ENCODE measurements at places on chromosomes 4 and X. TPM values are rescaled to one million over a fixed set of nuclear protein-coding genes. Genes with fewer than 3 reads are reported as not detected.

The HAUS7 gene
- 3.1 TPM for total RNA-seq

The NAP1L2 gene
- total RNA-seq = 3.4 TPM

DNA sequence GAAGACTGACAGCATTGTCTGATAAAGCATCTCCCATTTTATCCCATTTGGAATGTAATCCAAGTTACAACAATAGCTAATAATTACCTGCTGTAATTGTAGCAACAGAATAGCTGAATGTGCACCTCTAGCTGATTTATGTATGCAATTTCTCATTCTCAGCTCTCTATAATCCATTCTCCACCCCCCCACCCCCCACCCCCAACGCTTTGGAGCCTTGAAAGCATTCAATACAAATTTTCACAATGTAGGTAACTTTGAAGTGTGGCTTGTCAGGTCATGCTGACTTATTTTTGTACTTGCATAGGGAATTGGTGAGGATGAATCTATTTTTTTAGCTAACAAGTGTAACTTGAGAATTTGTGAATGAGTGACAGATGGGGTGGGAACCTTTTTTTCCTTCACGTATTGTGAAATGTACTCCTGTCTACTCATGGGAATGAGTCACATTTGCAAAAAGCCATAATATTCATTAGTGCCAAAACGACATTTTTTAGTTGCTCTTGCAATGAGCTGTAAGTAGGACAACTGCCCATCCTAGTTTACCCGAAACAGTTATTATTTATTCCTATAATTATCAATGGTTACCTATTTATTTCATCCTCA is 159.3 kb downstream of the PALLD start:
- H3K27me3 ChIP-seq = no peaks in the 10 kb centered on the region
- no peaks in the 10 kb centered on the region for H3K36me3 ChIP-seq
- H3K27ac ChIP-seq = no peak overlapping the region
- H3K4me1 ChIP-seq = no peaks in the 10 kb centered on the region
- no peak overlapping the region for H3K4me3 ChIP-seq

DNA sequence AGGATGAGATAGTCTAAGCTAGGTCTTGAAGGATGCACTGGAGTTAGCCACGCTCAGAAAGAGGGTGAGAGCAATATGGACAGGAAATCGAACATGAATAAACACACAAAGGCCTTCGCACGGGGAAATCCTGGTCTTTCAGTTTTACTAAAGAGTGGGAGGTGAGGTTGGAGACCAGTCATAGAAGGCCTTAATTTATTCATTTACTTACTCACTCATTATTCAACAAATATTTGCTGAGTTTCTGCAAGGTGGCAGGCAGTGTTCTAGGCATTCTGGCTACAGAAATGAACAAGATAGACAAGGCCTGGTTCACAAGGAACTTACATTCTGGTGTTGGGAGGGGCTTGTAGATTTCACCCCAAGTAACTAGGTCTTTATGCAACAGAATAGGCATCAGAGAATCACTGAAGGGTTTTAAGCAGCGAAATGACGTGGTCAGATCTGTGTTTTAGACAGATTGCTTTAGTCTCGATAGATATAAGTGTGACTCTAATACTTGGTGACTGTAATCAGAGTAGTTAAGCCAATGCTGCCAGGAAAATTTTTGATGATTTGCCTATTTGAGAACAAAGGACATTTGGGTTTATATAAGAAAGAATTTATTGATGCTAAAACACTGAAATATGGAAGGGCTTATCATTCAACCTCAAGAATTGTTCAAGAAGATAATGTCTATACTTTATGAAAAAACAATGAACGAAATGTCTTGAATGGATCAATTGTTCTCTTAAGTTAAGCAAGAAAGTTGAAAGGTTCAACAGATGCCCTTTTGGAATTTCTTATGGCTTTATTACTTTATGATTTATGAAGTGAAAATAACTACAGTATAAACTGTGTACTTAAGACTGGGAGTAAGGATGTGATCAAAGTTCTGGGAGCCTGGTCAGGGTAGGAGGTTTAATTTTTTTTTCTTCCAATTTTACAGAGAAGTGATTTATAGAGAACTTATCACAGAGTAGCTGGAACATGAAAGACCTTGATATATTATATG is 184.4 kb upstream of the CASK start:
- H3K4me3 ChIP-seq = no peak overlapping the region
- H3K27me3 ChIP-seq = no peaks in the 10 kb centered on the region
- no peaks in the 10 kb centered on the region for H3K4me1 ChIP-seq
- no peaks in the 10 kb centered on the region for H3K36me3 ChIP-seq
- no peak overlapping the region for H3K27ac ChIP-seq

DNA sequence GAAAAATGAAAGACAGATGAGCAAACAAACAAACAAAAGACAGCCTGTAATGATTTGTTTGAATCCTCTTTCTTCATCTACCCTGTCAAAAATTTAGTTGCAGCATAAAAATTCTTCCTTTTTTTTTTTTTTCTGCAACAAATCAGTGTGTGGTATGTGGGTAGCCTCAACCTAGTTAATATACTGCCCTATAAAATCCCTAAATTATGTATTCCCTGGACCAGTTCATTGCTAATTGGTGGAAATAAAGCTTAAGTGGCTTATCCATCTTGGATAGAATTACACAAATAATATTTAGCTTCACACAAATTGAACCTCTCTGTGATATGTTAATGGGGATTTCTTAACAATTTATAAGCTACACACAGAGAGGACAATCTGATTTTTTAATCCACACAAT is 208.4 kb downstream of the NDST4 start:
- no peak overlapping the region for H3K4me3 ChIP-seq
- no peaks in the 10 kb centered on the region for H3K27me3 ChIP-seq
- no peaks in the 10 kb centered on the region for H3K36me3 ChIP-seq

The SHROOM2 gene
- 9.9 TPM for total RNA-seq

DNA sequence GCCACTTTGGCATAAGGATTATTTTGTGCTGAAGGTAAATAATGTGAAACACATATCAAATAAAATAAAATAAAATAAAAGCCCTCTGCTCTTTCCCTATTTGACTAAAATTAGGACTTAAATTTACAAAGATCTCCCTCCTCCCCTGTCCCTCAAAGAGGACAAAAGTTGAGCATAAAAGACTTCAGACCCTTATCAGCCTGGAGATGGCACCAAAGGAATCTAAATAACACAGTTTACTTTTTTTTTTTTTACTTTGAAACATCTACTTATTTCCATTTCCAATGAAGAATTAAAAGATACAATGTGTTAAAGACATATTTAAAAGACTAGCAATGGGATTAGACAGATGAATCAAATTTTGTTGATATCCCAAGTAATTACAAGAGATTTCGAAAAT is 89.7 kb downstream of the EPHA5 start:
- no peaks in the 10 kb centered on the region for H3K36me3 ChIP-seq
- DNase-seq = no peak
- H3K4me1 ChIP-seq = no peaks in the 10 kb centered on the region
- no peak overlapping the region for H3K4me3 ChIP-seq
- H3K27me3 ChIP-seq = no peaks in the 10 kb centered on the region

The FRG2 gene
- total RNA-seq = not detected

DNA sequence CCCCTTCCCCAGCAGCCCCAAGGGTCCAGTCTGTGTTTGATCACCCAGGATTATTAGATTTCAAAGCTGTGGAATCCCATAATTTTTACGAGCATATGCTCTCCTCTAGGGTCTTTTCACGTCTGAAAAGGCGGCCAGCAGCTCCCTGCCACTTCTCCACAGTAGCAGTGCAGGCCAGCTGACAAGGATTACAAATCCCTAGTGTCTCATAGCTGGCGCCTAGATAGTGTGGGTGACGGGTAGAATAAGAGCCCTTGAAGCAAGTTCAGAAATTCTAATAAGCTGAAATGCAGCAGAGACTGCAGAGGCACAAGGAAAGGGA is 79.4 kb downstream of the RLIM start:
- no peak overlapping the region for H3K4me3 ChIP-seq
- no peak for DNase-seq
- H3K27ac ChIP-seq = peak overlapping the region; percentile 80
- H3K36me3 ChIP-seq = no peaks in the 10 kb centered on the region

- H3K4me3 ChIP-seq = no peak overlapping the region
- DNase-seq = no peak
- peaks cover 32% of the 10 kb centered on the region for H3K4me1 ChIP-seq
- H3K27me3 ChIP-seq = no peaks in the 10 kb centered on the region
These were observed 37.0 kb downstream of the GUCY1A1 start for GRCh38 chr4:155703486-155704247.

- no peaks in the 10 kb centered on the region for H3K36me3 ChIP-seq
- H3K27ac ChIP-seq = no peak overlapping the region
- no peak overlapping the region for H3K4me3 ChIP-seq
- H3K4me1 ChIP-seq = no peaks in the 10 kb centered on the region
- no peaks in the 10 kb centered on the region for H3K27me3 ChIP-seq
- DNase-seq = no peak
These were observed 6.3 kb upstream of the SH3KBP1 start for GRCh38 chrX:19893727-19894126.

The LRRC66 gene
- 0.33 TPM for total RNA-seq

GRCh38 chrX:413322-414201 is 26.9 kb upstream of the PPP2R3B start:
- H3K4me3 ChIP-seq = no peak overlapping the region
- DNase-seq = no peak
- no peaks in the 10 kb centered on the region for H3K27me3 ChIP-seq

- H3K4me1 ChIP-seq = no peaks in the 10 kb centered on the region
- DNase-seq = no peak
- H3K36me3 ChIP-seq = peaks cover 3% of the 10 kb centered on the region
- H3K27me3 ChIP-seq = no peaks in the 10 kb centered on the region
- H3K27ac ChIP-seq = no peak overlapping the region
These were observed 46.7 kb downstream of the LARP1B start for GRCh38 chr4:128107766-128108165.

- no peaks in the 10 kb centered on the region for H3K27me3 ChIP-seq
- H3K4me1 ChIP-seq = no peaks in the 10 kb centered on the region
- H3K4me3 ChIP-seq = no peak overlapping the region
These were observed 45.3 kb upstream of the KCTD8 start for GRCh38 chr4:44493924-44494323.

- H3K36me3 ChIP-seq = no peaks in the 10 kb centered on the region
- no peaks in the 10 kb centered on the region for H3K4me1 ChIP-seq
- H3K4me3 ChIP-seq = no peak overlapping the region
- no peak for DNase-seq
- no peaks in the 10 kb centered on the region for H3K27me3 ChIP-seq
These were observed 143.5 kb downstream of the GALNTL6 start for GRCh38 chr4:171956678-171957077.

The SULT1E1 gene
- 1.3 TPM for total RNA-seq

GRCh38 chrX:110257889-110258288 is 60.0 kb downstream of the AMMECR1 start:
- H3K36me3 ChIP-seq = no peaks in the 10 kb centered on the region
- no peak overlapping the region for H3K4me3 ChIP-seq
- no peaks in the 10 kb centered on the region for H3K27me3 ChIP-seq
- H3K4me1 ChIP-seq = no peaks in the 10 kb centered on the region

GRCh38 chrX:134551376-134552048 is 91.5 kb downstream of the HPRT1 start:
- H3K27ac ChIP-seq = no peak overlapping the region
- H3K4me3 ChIP-seq = no peak overlapping the region
- no peak for DNase-seq
- no peaks in the 10 kb centered on the region for H3K36me3 ChIP-seq

DNA sequence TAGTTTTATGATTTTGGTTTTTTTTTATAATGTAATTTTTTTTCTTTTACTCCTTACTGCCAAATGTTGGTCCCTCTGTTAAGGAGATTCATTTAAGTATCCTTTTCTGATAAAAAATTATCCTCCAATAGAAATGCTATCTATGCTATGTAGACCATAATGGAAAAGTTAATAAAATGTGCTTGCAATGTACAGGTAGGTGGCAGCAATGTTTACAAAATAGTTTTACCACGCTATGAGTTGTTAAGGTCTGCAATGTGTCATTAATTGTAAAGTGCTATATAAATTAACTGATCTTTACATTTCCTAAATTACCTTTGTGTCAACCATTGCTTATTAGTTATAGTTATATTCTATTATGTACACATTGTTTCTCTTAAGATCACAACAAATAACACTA is 3.8 kb upstream of the CENPC start:
- no peaks in the 10 kb centered on the region for H3K27me3 ChIP-seq
- no peaks in the 10 kb centered on the region for H3K36me3 ChIP-seq
- no peak overlapping the region for H3K27ac ChIP-seq

GRCh38 chr4:101119141-101119540 is 228.2 kb downstream of the PPP3CA start:
- H3K4me3 ChIP-seq = no peak overlapping the region
- no peak overlapping the region for H3K27ac ChIP-seq
- DNase-seq = no peak
- H3K36me3 ChIP-seq = no peaks in the 10 kb centered on the region

GRCh38 chr4:184395971-184396391 is 78.4 kb downstream of the IRF2 start:
- H3K27ac ChIP-seq = no peak overlapping the region
- no peaks in the 10 kb centered on the region for H3K27me3 ChIP-seq
- peaks cover 12% of the 10 kb centered on the region for H3K36me3 ChIP-seq
- H3K4me1 ChIP-seq = no peaks in the 10 kb centered on the region
- DNase-seq = no peak
- no peak overlapping the region for H3K4me3 ChIP-seq

- H3K4me1 ChIP-seq = no peaks in the 10 kb centered on the region
- no peak overlapping the region for H3K4me3 ChIP-seq
- H3K27me3 ChIP-seq = no peaks in the 10 kb centered on the region
- DNase-seq = no peak
These were observed 43.7 kb downstream of the FHDC1 start for GRCh38 chr4:152979731-152980330.

- no peaks in the 10 kb centered on the region for H3K4me1 ChIP-seq
- H3K27me3 ChIP-seq = no peaks in the 10 kb centered on the region
- H3K36me3 ChIP-seq = no peaks in the 10 kb centered on the region
- no peak overlapping the region for H3K4me3 ChIP-seq
- peak; percentile 20 for DNase-seq
- H3K27ac ChIP-seq = no peak overlapping the region
These were observed 680.4 kb downstream of the DMD start for GRCh38 chrX:32530802-32531403.

The PFKFB1 gene
- 1.0 TPM for total RNA-seq

The STAP1 gene
- not detected for total RNA-seq

DNA sequence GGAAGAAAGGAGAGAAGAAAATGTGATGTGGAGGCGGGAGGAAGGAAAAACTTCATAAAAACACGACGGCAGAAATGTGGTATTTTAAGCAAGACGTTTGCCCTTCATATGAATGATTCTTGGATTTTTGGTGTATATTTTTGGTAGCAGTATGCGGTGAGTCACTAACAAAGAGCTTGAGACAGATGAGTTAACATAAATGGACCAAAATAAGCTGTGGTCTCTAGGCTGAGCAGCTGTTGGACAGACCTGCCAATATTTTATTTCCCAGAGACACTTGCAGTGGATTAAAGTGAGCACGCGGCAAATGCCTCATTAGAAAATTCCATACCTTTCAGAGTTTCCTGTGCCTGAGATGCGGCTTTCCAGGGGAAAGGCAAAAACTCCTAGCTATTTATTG is 43.1 kb upstream of the RPS6KA3 start:
- H3K36me3 ChIP-seq = no peaks in the 10 kb centered on the region
- no peak for DNase-seq
- H3K4me1 ChIP-seq = no peaks in the 10 kb centered on the region
- no peak overlapping the region for H3K4me3 ChIP-seq
- H3K27ac ChIP-seq = no peak overlapping the region
- no peaks in the 10 kb centered on the region for H3K27me3 ChIP-seq

The MAD2L1 gene
- total RNA-seq = 0.78 TPM

The SPATA4 gene
- not detected for total RNA-seq

The FAM9C gene
- total RNA-seq = not detected

The CYTL1 gene
- 3.1 TPM for total RNA-seq

All from body of pancreas (tissue), 4 donors.